ELR (cell line): ENCODE measurements at places on chromosomes 6 and 20.

- DNase-seq: peak; percentile 3
Measured at GRCh38 chr6:131629651-131630050, 1.6 kb upstream of the MED23 start.

DNA sequence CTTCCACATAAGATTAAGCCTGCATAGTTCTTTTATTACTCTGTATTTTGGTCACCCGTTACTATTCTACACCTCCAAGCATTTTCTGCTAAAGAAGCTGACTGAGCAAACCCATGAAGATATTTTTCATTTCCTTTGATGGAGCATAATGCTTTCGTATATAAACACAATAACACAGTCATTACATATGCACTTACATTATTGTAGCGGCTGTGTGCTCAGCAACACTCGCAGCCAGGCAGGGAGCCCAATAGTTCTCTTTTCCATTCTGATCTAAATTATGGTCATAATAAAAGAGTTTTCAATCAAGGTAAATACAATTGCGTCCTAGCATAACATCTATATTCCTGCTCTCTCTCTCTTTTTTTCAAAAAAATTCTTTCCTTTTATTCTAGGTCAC is 69.6 kb upstream of the TFB1M start:
- no peak for DNase-seq

DNA sequence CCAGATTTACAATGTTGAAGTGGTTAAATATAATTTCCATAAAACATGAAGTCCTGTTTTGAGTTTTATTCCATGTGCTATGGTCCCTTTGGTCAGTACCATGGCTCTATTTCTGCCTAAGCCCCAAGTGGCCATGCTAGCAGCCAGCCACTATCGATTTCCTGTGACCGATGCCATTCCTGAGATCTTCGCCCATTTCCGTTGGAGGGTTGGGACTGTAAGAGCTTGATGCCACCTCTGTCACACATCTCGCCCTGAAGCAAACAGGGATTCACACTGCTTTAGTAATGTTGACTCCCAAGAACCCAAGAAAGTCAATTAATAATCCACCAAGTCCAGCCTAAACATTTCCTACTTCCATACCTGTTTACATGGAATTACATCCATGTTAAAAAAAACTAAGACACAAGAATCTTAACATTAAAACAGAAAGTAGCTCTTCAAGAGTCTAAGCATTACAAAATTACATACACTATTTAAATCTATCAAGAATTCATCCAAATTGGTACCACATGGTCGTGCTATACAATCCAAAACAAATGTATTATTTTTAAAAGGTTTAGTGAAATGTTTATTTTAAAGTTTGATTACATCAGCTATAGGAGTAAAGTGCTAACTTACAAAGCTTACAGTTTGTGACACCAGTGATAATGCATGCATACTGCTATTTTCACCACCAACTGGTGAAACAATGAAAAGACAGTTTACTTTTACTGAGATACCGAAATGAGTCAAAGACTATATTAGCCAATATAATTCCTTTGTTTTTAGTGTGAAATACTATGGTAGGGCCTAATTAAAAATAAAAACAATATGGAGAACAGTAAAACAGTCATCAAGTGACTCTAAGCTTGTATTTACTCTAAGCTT is 2.5 kb downstream of the RBM39 start:
- DNase-seq: peak; percentile 80

DNA sequence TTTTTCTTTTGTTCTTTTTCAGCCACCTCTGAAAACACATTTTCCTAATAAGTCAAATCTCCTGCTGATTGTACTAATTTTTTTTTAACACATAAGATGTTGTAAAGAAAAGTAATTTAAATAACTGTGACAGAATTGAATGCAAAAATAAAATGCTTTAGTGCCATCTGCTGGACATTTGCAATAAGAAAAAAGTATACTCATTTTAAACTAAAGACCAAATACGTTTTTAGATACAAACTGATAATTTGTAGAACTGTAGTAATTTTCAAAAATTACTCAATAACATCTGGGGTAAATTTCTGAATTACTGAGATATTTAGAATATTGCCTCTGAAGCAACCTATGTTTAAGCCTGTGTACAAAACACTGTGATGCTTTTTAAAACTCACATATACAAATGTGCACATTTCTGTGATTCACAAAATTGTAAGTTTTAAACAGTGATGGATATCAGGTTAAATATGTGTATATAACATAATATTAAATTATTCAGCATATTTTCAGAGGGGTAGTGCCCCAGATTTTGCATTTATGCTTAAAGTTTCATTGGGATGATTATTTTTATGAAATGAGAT is 198.7 kb downstream of the RIMS1 start:
- peak; percentile 36 for DNase-seq

DNA sequence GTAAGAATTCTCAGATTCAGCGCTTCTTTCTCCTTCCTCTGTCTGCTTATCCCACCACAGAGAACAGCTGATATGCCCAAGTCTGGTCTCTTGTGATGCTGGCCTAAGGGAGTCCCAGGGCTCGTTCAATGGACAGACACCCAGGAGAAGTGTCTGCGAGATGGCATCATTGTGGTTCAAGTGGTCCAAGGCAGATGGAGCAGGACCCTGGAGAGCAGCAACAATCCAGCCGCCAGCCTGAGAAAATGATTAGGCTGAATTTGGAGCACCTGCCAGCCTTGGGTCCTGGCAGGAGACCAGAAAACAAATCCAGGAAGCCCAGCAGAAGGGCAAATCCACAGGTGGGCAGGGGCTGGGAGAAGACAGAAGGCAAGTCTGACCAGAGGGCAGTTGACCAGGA is 145.8 kb downstream of the PTPRT start:
- no peak for DNase-seq

DNA sequence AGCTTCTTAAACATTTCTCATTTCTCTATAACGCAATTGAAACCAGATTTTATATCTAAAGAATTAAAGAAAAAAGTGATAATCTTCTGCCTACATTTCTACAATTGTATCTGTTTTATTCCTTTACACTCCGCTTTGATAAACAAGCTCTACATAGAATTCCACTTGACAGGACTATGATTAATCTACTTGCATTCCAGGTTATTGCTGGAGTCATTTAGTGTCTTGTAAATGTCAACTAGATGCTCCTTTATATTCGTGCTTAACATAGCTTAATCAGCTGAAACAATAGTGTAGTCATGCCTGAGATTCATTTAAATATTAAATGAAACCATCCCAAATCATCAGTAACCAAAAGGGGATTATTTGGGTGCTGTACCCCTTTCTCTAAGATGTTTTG is 284.0 kb downstream of the TRDN start:
- no peak for DNase-seq

- no peak for DNase-seq
Measured at GRCh38 chr6:56450376-56450775, 192.3 kb downstream of the DST start.

GRCh38 chr6:112413780-112414179 is 66.7 kb downstream of the RFPL4B start:
- peak; percentile 46 for DNase-seq

DNA sequence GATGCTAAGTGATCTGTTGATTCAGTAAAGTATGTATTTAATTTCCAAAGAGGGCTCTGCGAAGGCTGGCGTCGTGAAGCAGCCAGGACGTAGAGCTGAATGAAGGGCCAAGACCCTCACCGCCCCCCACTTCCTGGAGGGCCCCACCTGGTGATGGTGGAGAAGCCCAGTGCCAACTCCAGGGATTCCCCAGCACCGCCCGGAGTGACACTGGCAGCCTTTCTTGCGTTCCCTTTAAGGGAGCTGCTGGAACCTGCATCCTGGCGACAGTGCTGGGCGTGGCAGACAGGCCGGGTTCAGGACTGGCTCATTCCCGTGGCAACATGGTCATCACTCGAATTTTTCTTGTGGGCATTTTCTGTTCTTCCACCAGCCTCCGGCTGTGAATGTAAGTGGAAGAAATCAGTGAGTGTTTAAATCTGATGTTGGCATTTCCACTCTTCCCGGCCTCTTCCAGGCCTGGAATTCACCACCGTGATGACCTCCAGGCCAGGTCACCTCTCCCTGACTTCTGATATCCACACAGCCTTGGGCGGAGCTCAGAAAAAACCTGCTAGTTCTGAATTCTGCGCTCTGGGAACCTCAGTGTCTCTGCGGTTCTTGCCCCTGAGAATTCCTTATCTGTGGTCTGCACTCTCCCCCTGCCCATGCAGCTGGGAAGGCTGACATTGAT is 57.4 kb upstream of the DACT2 start:
- DNase-seq: no peak

DNA sequence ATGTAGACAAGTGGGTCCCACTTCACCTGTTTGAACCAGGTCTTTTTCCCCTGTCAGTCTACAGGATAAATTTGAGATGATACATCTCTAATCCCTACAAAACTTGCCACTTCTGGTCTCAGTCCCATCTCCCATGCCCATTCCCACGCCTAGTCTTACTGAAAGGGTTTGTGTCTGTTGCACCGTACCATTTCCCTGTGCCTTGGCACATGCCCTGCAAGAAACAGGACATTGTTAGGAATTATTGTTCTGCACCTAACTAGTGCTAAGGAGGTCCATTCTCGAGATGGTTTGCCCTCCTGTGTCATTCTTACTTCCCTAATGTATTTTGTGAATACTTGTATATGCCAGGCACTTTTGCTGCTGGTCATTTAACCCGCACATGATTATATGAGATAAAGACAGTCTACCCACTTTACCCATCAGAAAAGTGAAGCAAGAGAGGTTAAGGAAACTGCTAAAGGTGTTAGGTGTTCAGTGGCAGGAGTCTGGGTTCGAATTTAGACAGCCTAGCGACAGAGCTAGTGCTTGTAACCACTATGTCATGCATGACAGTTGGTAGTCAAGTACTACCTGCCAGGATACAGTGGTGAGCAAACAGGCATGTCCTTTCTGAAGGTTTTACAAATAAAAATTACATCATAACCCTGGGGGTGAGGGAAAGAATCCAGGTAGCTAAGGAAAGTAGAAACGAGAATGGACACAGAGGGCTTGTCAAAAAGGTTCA is 12.7 kb downstream of the FAM217A start:
- DNase-seq: no peak

DNA sequence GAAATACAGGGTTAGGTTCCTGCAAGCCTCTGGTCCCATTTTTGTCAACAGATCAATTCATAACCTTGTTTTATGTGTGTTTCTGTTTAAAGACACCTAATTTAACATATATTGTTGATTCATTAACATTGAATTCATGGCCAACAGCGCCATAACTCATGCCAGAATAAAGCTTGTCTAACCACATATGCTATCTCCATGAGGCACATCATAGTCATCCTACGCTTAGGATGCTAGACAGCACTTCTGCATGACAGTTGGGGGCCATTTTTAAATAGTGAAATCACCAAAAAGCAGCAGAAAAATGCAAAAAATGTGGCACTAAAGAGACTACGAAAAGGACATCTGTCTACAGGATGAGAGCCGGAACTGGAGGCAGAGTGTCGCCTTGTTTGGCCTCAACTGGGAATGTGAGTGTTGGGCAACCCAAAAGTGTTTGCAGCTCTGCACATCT is 37.9 kb downstream of the TRAM2 start:
- peak; percentile 90 for DNase-seq

- DNase-seq: peak; percentile 32
Measured at GRCh38 chr6:143068001-143068400, 7.3 kb downstream of the AIG1 start.

DNA sequence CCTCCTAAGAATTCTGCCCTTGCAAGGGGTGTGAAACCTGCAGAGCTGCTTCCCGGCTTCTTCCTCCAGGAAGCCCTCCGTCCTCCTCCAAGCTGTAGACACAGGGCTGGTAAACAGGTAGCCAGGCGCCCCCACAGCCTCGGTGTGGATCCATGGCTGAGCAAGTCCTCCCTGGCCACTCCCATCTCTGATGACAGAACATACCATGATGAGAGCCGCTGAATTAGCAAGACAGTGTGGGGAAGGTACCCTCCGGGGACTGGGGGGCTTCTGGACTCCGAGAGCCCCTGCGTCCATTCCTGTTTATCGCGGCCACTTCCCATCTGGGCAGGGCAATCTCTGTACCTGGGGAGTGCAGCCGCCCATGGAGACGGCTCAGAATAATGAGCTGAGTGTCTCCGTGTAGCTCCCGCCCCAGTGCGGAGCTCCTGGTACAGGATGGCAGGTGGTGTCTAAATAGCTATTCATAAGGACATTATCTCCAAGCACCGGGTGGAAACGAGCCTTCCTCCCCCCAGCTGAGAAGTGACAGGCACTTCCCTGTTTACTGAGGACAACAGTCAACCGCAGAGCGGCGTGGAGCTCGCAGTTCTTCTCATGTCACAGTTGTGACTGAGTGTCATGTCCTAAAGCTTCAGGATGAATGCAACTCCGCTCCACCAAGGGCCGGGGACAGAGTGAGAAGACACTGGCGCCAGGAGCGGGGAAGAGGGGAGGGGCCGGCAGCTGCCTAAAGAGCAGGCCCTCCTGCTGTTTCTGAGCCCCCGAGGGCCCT is 22.7 kb upstream of the NTSR1 start:
- no peak for DNase-seq

GRCh38 chr20:33922224-33922623 is 71.5 kb upstream of the RALY start:
- no peak for DNase-seq

- DNase-seq: no peak
Measured at GRCh38 chr6:906920-907319, 214.0 kb upstream of the EXOC2 start.

DNA sequence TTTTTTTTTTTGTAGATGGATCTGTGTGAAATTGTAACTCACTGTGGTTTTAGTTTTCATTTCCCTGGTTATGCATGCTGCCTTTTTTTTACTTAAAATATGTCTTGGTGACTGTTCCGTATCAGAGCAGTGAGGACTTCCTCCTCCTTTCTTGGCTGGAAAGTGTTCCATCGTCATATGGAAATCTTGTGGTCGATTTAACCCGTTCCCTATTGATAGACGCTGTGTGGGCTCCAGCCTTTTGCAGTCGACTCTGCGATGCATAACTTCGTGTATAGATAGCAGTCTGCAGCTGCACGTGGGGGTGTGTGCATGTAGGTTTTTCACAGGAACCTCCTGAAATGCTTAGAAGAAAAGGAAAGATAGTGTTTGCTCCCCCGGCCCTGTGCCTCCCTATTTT is 28.1 kb upstream of the PNPLA1 start:
- DNase-seq: peak; percentile 13

DNA sequence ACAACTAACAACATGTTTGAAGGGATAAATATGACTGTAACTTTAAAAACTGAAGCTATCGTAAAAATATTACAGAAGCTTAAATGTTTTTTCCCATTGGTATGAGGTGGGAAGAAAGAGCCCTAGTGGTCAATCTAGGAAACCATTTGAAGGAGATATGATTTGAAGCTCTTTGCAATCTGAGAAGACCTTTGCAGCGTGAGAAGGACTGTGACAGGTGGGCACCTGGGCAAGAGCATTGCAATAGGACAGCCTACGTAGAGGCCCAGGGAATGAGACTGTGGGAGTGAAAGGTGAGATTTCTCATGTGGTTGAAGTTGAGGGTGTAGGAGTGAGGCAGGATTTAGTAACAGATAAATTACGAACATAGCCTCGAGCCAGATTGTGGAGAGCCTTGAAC is 108.0 kb upstream of the PDE7B start:
- peak; percentile 14 for DNase-seq

- DNase-seq: no peak
Measured at GRCh38 chr6:44048277-44048676, 79.0 kb downstream of the MRPL14 start.

- DNase-seq: peak; percentile 81
Measured at GRCh38 chr6:2839195-2839981, 2.3 kb downstream of the SERPINB1 start.
